ENCODE measurements at places on chromosomes 13 and 19.

GRCh38 chr13:69683921-69684686 is 423.5 kb upstream of the ATXN8OS start:
- no peak for DNase-seq

GRCh38 chr19:3632739-3633558 is 6.4 kb upstream of the CACTIN start:
- DNase-seq: no peak

DNA sequence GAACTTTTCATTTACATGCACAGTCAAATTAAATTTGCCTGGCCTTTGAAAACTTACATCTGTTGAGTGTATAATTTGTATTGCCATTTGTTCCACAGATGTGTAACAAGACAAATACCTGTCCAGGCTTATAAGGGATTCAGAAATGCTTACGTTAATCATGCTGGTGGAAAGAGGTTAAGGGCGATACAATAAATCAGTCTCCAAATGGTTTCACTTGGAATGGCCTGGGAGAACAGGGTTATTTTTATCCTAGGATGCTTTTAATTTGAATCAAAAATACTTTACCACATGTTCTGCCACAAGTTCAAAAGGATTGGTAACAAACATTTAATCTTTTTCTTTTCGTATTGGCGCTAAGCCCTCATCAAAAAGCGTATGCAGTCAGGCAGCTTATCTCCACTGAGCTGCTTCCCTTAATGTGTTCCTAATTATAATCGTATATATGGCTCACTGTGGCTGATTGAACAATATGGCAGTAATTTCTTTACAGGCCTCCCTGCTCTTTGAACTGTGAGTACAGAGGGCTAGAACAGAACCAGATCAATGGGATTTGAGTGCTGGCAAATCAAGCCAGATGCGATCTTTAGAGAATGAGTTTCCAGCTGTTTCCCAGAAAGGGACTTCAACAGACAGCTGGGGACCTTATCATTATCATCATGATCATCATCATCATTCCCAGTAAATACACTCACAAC is 425.7 kb downstream of the SPRY2 start:
- DNase-seq: peak; percentile 36

- DNase-seq: peak; percentile 62
These were observed 658 bp downstream of the CLPP start for GRCh38 chr19:6362027-6362350.

DNA sequence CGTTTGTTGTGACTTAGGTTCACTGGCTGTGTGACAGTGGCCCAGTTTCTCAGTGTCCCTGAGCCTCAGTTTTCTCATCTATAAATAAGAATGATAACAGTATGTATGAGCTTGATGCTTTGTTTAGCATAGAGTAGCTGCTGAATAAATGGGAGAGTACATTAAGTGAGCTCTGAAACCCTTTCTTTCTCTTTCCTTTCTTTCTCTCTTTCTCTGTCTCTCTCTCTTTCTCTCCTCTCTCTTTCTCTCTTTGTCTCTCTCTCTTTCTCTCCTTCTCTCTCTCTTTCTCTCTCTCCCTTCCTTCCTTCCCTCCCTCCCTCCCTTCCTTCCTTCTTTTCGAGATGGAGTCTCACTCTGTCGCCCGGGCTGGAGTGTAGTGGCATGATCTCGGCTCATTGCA is 2.0 kb downstream of the KXD1 start:
- no peak for DNase-seq

DNA sequence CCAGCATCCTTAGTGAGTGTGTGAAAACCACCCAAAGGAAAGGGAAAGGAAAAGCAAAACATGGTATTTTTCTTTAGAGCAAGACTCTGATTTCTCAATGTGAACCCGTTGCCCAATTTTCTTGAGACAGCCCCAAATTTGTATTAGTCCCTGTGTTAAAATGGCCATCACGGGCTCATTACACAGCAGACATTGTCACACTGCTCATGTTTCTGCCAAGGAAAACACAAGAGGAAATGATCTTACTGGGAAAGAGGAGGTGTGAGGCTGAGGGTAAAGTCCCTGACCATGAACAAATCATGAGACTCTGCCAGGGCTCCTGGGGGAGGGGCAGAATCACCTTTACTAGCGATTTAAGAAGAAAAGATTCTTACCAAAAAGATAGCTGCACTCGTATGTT is 54.4 kb downstream of the FAM124A start:
- no peak for DNase-seq

DNA sequence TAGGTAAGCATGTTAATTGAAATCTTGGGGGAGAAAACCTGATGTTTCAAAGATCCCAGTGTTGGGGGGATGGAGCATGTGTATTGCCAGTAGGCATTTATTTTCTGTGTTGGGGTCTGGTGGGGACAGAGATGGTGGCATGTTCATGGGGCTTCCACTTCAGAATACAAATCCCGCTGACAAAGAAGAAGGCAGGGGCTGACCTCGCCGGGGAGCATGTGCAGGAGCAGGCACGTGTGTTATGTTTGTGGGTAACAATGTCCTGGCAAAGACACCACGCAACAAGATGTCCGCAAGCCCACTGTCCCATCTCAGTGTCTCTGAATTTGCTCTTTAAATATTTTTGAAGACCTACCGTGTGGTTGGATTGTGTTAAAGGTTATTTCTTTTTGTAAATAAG is 164.5 kb downstream of the TEX29 start:
- DNase-seq: no peak

DNA sequence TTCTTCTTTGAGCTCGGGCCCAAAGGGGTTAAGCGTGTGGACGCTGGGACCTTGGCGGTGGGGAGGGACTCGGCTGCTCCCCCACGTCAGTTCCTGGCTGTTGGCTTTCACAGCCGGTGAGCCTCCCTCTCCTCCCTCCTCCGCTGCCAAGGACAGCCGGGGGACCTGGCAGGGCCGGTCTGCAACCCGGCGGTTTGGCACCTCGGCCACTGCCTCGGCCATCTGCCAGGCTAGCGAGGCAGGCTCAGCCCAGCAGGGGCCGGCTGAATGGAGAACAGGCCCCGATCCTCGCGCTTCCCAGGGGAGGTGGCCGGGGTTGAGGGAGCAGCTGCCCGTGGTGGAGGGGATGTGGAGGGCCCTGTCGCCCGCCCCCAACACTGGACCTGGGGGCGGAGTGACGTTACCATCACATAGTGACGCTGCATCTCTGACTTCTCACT is 5.0 kb downstream of the TLE5 start:
- peak; percentile 93 for DNase-seq

- DNase-seq: no peak
These were observed 2.8 kb downstream of the SMIM24 start for GRCh38 chr19:3477506-3477905.

DNA sequence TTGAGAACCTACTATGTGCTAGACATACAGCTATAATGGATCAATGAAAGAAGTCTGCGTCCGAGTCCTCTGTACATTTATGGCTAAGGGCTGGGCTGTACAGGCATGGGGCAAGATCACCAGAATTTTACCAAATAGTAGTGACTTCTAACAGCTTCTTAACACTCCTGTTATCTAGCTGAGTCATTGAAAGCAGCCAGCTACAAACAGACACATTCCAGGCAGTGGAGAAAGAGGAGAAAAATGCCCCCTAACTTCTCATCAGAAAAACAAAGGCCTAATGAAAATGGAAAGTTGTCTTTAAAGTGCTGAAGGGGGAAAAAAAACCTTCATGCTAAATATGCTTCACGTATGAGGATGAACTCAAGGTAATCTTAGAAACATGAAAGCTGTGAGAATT is 14.3 kb upstream of the ZNF667 start:
- no peak for DNase-seq

DNA sequence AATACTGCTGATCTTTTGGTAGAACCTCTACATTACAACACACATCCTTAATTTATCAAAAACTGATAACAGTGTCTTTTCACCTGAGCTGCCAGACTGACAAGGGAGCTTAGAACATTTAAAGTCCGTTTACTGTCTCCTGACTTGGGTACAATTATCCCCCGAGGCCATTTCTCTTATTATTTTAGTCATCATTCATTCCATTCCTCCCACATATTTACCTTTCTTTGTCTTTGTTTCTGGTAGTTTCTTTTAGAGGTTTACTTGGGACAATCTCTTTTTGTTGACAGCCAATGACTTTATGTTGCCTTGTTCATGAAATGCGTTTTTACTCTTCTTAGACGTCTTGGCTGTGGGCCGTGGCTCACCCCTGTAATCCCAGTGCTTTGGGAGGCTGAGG is 186.9 kb downstream of the PCCA start:
- DNase-seq: no peak

GRCh38 chr19:7799640-7800355 is 30.2 kb upstream of the EVI5L start:
- DNase-seq: peak; percentile 85

All from muscle of leg (tissue), 16 donors.